ENCODE measurements at places on chromosomes 12 and 14.

GRCh38 chr12:119696943-119697342 lies 29.0 kb downstream of the PRKAB1 start:
- DNase-seq, result no peak

DNA sequence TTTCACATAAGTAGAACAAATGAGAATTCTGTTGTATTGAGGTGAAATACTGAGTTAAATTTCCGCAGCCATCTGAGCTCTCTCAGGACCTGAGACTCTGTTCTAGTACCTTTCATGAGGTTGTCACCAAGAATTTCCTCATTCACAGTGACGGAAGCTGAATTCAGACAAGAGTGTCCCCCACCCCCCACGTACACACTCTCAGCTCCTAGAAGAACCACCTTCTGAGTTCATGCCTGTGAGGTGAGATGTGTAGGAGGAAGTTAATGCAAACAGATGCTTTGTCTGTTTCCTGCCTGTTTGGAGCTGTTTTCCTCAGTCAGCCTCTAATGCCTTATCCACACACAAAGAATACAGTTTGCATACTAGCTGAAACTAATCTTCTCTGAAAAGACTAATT lies 18.2 kb downstream of the BICDL1 start:
- DNase-seq, result no peak

DNA sequence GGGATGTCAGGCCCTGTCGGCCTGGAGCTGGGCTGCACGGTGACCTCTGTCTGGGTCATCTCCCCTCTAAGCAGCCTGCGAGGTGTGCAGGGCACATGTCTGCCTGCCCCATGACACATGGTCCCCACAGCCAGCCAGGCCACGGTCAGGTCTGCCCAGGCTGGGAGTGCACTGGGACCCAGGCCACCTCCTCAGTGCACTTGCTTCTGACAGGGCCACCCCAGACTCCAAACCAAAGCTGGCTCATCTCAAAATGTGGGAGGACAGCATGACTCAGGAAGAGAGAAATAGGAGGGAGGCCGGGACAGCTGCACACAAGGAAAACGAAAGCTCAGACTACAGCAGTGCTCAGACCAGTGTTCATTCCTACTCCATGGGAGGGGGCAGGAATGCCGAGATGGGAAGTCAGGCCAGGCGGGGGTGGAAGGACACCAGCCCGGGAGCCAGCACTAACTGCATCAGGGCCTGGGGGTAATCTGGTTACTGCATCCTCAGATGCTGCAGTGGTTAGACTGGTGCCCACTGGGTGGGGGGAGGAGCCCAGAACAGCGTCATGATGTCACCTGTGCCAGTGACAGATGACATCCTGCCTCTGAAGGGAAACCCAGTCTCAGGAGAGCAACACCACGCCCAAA lies 4.0 kb downstream of the P2RX2 start:
- no peak for DNase-seq

DNA sequence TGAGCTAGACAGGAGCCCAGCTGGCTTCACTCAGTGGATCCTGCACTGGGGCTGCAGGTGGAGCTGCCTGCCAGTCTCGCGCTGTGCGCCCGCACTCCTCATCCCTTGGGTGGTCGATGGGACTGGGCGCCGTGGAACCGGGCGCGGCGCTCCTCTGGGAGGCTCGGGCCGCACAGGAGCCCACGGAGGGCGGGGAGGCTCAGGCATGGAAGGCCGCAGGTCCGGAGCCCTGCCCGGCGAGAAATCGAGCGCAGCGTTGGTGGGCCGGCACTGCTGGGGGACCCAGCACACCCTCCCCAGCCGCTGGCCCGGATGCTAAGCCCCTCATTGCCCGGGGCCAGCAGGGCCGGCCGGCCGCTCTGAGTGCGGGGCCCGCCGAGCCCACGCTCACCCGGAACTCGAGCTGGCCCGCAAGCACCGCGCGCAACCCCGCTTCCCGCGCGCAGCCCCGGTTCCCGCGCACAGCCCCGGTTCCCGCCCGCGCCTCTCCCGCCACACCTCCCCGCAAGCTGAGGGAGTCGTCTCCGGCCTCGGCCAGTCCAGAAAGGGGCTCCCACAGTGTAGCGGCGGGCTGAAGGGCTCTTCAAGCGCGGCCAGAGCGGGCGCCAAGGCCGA lies 1130.5 kb upstream of the FLRT2 start:
- no peak for DNase-seq

DNA sequence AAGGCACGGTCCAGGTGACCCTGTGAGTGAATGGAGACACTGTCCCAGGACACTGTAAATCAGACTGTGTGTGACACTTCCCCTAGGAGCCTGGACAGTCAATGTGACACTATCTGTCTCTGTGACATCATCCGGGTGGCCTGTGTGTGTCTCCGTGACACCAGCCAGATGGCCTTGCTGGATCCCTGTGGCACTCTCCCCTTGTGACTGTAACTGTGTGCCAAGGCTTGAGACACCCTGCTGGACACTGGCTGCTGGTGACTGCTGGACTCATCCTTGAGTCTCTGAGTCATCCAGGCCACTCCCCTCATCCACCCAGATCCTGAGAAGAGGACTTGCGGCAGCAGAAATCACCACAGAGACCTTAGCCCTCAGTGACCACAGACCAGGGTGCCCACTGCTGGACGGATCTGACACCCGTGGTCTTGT lies 51.6 kb downstream of the MVK start:
- no peak for DNase-seq

DNA sequence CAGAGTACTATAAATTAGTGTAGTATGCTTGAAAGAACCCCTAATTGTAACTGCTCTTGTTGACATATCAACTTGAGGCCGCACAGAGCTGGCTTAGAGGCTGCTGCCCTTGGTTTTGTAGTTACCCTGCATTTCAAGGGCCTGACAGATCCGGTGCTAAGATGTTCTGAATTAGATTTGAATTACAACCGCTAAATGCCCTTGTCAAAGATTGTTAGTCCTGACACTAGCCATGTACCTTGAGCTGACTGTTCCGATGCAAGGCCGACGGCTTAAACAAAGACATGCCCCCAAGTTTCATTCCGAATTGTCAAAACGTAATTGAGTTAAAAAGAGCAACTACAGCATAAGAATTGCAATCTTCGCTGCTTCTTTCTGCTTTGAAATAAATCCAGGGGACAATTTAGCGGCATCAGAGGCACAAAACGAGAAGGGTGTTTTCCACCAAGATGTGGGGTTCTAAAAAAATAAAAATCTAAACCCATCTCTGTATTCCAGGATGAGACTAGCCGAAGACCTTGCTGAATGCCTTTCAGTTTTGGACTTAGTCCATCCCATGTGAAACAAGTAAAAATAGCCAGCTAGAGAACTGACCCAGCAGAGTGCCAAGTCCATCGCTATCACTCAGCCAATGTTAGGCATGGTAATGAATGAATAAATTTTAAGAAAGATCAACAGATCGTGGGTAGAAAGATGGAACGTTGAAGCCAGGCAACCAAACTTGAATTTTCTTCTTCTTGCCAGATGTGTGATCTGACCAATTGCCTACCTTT lies 148.7 kb downstream of the DICER1 start:
- no peak for DNase-seq

DNA sequence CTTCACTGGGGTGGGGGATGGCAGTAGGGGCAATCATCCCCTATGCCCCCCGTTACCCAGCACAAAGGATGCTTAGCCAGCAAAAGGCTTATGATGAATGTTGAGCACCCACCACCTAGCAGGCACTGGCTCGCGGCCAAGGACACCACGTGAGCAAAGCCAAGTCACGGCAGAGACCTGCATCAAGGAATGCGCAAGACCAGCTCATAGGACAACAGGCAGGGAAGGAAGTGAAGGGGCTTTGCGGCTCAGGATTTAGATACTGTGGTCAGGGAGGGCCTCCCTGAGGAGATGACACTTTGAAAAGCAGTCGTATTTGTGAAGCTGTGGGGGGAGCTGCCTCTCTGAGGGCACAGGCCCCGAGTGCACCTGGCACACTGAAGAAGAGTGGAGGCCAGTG lies 32.8 kb downstream of the SH2B3 start:
- no peak for DNase-seq

GRCh38 chr12:25819691-25820090 lies 138.8 kb upstream of the RASSF8 start:
- DNase-seq, result no peak

DNA sequence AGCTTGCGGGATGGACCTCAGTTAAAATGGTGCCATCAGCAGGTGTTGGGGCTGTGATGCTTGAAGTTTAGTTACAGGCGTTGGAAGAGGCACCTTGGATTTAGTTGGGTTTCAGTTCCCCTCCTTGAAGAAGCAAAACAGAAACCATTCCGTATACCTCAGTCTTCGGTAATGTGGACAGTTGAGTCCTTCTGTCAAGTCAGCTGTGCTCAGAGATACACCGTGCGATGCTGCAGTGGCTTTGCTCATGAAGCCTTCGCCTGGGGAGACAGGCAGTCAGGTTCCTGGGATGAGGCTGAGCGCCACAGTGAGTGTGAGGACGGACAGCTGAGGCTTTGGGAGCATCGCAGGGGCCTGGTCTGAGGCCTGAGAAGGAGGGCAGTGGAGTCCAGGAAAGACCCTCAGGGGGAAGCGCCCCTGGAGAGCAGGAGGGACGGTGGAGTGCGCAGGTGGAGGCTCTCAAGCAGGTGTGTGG lies 7.4 kb downstream of the RAN start:
- no peak for DNase-seq

- no peak for DNase-seq
These were observed 233.8 kb downstream of the FBXL14 start for GRCh38 chr12:1360441-1361210.

DNA sequence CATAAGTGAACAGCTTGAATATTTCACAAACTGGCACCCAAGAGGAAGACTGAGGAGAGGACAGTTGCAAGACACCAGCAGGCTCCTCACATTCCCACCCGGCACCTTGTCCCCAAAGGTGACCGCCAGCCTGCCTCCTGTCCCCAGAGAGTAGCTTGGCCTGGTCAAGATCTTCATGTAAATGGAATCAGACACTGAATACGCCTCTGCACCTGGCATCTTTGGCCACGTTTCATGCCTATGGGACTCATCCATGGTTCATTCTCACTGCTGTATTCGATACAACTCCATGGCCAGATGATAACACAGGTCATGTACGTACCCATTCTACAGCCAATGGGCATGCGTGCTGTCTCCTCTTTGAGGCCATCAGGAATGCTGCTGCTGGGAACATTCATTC lies 60.8 kb downstream of the ITPK1 start:
- no peak for DNase-seq

- no peak for DNase-seq
These were observed 24.7 kb upstream of the GPR132 start for GRCh38 chr14:105089746-105090492.

DNA sequence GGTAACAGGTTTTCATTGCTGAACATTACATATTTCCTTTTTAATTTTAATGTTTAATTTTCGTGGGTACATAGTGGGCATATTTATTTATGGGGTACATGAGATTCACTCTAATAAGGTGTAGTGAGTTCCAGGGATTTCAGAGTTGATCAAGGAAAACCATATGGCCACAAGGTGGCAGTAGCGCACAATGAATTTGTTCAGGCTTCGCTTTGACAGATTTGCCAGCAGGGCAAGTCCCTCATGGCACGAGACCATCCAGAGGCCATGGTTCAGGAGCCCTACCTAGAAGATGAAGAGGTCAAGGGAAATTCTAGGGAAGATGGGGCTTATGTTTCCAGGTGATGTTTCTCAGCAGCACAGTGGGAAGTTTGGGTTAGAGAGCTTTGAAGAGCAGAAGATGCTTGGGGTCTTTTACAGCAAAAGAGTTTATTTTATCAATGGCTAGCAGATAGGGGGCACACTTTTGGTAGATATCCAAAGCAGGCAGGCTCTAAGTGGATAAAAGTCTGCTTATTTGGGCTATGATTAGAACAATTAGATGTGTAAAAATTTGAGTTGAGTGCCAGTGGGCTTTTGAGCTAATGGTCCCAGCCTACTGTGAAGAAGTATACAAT lies 1004.4 kb downstream of the AACS start:
- no peak for DNase-seq

DNA sequence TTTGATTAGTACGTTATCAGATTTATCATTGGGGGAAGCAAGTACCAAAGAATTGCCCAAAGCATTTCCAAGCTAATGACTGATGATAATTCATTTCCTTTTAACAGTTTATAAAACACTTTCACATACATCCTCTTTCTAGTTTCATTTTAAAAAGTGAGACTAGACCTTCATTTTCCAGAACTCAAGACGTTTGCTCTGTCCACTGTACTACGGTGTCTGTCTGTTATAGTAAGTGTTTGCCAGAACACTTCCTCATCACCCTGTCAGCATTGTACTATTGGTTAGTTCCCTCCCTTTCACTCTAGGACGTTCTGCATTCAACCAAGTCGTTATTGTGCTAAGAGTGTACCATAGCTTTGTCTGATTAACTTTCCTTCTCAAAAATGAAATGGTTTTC lies 81.7 kb upstream of the TMEM263 start:
- no peak for DNase-seq

- DNase-seq, result no peak
These were observed 186.6 kb upstream of the OR4E1 start for GRCh38 chr14:21860172-21860571.

DNA sequence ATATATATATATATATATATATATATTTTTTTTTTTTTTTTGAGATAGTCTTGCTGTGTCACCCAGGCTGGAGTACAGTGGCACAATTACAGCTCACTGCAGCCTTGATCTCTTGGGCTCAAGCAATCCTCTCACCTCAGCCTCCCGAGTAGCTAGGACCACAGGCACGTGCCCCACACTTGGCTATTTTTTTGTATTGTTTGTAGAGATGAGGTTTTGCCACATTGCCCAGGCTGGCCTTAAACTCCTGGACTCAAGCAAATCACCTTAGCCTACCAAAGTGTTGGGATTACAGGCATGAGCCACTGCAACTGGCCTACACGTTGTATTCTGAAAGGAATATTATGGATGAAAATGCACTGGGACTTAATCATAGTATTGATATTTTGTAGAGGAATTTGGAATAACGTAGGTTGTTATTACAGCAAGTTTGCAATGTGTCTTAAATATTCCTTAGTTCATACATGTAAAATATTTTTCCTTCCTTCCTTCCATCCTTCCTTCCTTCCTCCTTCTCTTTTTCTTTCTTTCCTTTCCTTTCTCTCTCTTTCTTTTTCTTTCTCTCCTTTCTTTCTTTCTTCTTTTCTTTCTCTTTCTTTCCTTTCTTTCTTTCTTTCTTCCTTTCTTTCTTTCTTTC lies 862 bp downstream of the KLRB1 start:
- DNase-seq, result no peak

- DNase-seq, result no peak
These were observed 3.0 kb downstream of the ARG2 start for GRCh38 chr14:67622675-67623074.

GRCh38 chr14:66330228-66330627 lies 155.9 kb upstream of the CCDC196 start:
- no peak for DNase-seq

- DNase-seq, result no peak
These were observed 209.7 kb upstream of the PWP1 start for GRCh38 chr12:107475900-107476299.

DNA sequence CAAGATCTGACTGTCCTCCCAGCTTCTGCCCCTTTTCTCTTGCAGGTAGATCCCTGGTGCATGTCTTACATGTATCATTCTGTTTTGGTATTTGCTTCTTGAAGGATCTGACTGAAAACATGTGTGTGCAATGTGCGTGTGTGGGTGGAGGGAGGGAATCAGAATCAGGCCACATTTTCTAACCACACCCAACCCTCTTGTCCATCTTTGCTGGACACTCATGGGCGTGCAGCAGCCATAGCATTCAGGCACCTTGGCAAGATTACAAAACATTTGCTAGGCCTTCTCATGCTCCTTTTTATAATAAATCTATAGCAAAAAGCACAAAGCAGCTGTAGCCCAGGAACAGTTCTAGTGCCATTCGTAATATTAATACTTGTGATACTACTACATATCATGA lies 233.6 kb upstream of the E2F7 start:
- DNase-seq, result no peak

GRCh38 chr12:55707219-55707671 lies 459 bp downstream of the ITGA7 start:
- no peak for DNase-seq

Data from smooth muscle cell of the brain vasculature (primary cell).